ENCODE measurements at places on chromosomes 5 and 9.

- DNase-seq: no peak
These were observed 121.0 kb downstream of the AOPEP start for GRCh38 chr9:94847486-94847885.

- DNase-seq: no peak
These were observed 16.6 kb downstream of the ZNF608 start for GRCh38 chr5:124729720-124730359.

DNA sequence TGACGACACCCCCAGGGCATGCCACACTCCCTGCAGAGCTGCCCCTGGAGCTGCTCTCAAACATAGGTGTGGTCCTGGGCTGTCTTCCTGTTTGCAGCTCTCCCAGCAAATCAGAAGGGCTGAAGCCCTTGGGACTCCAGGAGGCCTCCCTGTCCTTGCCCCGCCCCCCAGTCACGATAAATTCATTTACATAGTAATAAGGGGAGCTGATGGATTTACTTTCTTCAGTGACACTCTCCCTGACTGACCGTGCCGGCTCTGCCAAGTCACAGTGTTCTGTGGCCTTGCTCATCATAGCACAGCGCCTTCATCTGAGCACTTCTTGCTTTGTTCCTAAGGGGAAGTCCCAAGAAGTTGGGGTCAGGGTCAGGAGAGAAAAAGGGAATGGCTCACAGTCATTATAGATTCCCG, 121.4 kb downstream of the ENC1 start:
- no peak for DNase-seq

- no peak for DNase-seq
These were observed 27.7 kb upstream of the SLC12A7 start for GRCh38 chr5:1139331-1140170.

GRCh38 chr5:55583578-55583977, 48.8 kb upstream of the PLPP1 start:
- DNase-seq: no peak

DNA sequence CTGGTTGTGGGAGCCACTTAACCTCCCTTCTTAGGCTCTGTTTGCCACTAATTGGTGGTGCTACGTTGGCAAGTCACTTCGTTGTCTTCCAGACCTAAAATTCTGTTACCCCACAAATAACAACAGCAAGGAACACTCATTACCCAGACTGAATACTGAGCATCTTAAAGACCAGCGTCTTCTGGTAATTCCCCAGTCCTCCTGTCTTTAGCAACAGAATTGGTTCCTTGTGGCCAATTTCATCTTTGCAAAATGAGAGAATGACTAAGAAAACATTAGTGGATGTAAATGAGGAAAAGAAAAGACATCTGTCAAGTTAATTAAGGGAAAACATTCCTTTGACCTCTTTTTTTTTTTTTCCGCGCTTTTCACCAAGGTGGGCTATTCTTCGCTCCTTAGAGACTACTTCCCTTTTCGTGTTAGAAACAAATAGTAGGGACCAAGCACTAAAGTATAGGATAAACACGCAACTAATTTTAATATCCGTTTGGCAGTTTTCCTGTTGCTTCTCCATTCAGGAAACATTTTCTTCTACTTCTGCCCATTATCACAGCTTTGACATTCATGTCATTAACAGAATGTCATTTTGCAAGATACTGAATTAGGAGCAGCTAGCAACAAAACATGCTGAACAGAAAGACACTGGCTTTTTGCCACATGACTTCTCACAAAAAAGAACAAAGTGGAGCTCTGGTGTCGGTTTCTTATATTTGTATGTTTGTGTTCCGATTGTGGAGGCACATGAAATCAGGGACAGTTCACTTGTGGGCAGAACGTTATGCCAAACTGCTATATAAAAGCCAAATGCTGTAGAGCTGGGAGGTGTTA, 154.2 kb downstream of the CD180 start:
- DNase-seq: no peak

GRCh38 chr9:79152306-79152705, 419.5 kb upstream of the TLE4 start:
- DNase-seq: no peak

GRCh38 chr5:35438786-35439185, 178.9 kb upstream of the SPEF2 start:
- DNase-seq: no peak

GRCh38 chr9:82489201-82489821, 500.7 kb downstream of the SPATA31D1 start:
- no peak for DNase-seq

DNA sequence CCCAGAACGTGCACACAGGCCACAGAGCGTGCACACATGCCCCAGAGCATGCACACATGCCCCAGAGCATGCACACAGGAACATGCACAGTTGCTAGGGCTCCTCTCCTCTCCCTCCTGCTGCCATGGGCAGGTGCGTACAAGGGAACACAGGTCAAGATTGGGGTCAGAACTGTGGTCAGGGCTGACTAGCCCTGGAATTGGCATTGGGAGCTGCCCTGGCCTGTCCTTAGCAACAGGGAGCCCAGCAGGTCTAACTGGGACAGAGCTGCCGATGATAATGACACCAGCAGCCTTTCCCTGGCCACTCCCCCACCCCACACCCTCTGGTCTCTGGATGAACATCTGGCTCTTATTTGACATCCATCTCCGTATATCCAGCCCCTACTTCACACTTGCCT, 8.0 kb downstream of the PCDH1 start:
- no peak for DNase-seq

GRCh38 chr5:39700523-39700922, 275.7 kb upstream of the DAB2 start:
- DNase-seq: no peak

DNA sequence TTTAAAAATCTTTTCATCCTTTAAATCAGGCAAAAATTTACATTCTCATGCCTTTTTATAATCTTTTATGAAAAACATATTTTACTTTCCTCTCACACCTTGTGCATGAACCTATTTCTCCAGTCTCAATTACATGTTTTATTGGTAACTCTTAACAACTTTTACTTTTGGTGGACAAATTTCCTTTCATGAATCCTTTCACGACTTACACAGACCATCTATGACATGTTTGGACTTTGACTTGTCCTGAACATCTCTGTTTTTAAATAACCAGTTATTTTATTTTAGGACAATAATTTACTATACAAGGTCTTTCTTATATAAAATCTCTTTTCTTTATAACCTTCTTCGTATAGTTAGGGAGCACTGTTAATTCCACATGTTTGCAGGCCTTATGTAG, 26.5 kb upstream of the MTMR12 start:
- no peak for DNase-seq

DNA sequence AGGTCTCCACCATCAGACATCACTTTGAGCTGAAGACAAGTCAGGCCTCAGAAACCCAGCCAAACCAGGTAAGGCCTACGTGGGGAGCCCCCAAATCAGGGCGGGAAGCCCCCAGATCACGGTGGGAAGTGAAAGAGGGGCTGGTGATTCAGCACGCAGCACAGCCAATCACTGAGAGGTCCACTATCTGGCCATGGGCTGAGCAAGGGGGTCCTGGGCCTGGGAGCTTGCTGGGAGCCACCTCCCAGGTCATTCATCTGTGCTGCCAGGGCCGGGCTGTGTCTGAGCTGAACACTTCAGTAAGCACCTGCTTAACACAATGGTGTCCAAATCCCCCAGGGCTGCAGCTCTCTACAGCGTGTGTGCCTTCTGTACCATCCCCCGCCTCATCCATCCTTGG, 15.5 kb downstream of the MED10 start:
- DNase-seq: no peak

GRCh38 chr5:54803471-54804011, 181.9 kb downstream of the ESM1 start:
- DNase-seq: no peak

Measured in AG04449 (cell line).